ENCODE measurements at places on chromosomes 6 and 20. TPM values are rescaled to one million over a fixed set of nuclear protein-coding genes. Genes with fewer than 3 reads are reported as not detected.

DNA sequence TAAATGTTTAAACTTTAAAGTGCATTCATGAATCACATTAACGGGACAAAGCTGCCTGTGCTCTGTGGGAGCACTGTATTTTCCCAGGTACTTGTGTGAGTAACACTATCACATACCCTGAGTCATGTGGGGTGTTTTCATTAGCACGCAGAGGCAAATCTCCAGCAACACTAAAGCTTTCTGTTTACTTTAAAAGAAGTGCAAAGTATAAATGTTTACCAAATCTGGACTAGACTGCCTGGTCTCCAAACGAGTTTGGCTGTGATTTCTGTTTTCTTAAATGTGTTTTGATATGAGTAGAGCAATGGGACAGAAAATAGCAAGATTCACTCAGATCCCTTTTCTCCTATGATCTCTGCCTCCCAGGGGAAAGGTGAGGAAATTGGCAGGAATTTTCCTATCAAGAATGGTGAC, 28.8 kb upstream of the RIPPLY2 start:
- DNase-seq: no peak

DNA sequence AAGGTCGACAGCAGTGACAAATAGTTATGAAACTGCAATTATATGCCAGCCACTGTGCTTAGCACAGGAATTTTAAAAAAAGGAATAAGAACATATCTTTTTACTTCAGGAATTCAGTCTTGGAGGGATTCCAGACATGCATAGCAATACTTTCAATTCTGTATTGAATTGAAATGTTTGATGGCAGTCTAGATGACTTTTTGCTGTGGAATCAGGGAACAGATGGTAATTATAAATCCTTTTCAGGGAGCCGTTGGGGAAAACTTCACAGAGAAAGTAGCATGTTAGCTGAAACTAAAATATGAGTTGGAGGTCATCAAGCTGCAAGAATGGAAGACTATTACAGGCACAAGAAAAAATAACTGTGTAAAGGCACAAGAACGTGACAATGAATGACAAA, 74.8 kb downstream of the IMPG1 start:
- no peak for DNase-seq

The APOBEC2 gene
- not detected for total RNA-seq

GRCh38 chr20:23367770-23368169, 5.8 kb downstream of the GZF1 start:
- no peak for DNase-seq

DNA sequence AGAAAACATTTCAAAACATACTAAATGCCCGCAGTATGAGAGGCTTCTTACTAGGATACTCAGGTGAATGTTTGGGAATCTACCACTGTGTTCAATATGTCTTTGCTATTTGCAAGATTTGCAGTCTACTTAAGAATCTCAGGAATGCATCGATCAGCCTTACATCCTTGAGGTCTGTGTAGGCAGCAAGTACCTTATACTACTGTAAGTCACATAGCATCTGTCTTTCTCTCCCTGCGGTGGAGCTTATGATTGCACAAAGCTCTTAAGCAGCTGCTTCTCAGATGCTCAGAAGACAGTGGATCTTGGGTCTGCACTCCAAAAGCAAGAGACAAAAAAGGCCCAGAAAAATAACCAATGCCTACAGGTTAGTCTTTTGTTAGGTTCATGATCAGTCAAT, 21.4 kb downstream of the PCSK2 start:
- DNase-seq: peak; percentile 31

DNA sequence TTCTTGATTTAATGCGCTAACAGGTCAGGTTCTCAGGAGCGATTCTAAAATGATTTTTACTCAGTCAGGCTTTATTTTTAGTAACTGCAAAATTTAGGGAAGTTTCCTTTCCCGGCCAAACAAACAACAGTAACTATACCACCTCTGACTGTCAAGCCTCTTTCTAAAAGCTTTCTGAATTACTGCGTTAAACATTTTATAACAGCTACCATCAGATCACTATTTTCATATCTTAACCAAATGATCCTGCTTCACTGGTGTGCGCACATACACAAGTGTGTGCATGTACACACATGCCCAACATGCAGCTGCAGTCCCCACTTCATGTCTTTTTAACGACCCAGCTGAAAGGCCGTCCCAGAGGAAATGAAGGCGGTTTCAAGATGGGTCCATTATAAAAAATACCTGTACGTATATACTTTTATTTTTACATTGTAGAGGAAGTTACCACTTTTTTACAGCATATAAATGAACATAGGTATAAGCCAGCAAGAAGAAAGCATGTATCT, 25.0 kb downstream of the TMEM242 start:
- DNase-seq: no peak

GRCh38 chr6:142938510-142938909, 6.5 kb downstream of the HIVEP2 start:
- DNase-seq: no peak

DNA sequence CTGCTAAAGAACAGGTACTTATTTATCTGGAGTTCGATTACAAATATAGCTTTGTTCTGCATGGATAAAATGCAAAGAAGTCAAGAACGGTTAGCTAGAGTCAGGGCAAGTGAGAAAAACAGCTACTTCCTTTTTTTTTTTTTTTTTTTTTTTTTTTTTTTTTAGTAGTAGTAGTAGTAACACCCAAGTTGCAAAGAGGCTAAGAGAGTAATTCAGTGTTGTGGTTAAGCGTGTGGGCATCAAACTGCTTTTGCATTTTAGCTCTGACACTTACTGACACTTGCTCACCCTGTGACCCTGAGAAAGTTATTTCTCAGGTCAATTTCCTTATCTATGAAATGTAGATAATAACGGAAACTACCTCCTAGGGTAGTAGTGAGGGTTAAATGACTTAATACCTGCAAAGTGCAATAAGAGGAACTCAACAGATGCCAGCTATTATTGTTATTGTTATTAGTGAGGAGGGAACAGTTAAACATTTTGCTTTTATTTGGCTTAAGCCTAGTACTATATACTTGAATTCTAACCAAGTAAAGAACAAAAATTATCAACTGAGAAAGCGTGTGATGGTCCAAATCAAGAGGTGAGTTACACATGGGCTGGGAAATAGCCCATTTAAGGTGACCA, 86.7 kb upstream of the BACH2 start:
- DNase-seq: no peak

The RHAG gene
- not detected for total RNA-seq

The PCSK2 gene
- total RNA-seq: 1.1 TPM

- DNase-seq: no peak
Measured at GRCh38 chr20:23266530-23267398, 83.8 kb upstream of the NXT1 start.

The SEL1L2 gene
- total RNA-seq: not detected

The OR2J3 gene
- total RNA-seq: 0.35 TPM

DNA sequence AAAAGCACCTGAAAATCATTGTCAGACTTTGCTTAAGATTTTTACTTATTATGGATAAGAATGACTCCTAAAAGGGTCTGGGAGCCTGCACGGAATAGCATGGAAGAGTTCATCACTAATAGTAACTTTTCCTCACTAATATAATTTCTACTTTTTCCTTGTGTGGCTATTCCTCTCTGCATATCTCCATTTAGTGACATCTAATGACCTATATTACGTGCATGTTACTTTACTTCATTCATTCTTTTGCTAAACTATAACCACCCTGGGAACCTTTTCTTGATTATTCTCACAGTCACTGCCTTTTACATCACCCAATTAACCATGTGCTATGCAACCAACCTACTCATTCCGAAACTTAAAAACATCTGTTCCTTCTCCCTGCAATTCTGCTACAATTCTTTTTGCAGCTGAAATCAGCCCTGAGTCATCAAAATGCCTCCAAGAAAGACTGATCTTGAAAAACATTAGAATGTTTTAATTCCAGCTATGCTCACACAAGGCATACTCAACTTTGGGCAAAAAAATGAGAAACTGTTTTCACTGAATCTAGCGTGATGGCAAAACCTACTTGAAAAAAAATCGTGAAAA, 313.3 kb downstream of the RNGTT start:
- DNase-seq: no peak

GRCh38 chr20:1334761-1335160, 5.8 kb upstream of the SDCBP2 start:
- peak; percentile 36 for DNase-seq

The VSX1 gene
- total RNA-seq: 0.16 TPM

DNA sequence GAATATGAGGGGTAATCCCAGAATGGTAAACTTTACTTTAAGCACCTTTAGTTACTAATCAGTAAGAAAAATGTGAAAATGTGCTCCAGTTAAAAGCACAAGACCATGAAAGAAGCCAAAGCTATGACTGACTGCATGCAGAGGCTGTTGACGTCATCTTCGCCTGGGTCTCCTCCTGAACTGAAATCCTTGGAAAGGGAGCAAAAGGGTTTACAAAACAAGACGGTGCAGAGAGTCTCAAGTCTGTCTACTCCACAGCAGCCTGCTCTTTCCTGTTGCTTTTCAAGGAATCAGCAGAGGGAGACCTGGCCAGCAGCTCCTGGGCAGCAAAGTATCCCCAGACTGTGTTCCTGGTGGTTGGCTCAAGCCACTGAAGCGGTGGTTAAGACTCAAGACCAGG, 10.2 kb downstream of the FKBP1A start:
- DNase-seq: no peak

The MCCD1 gene
- not detected for total RNA-seq

GRCh38 chr6:93293872-93294271, 125.5 kb downstream of the EPHA7 start:
- DNase-seq: no peak

DNA sequence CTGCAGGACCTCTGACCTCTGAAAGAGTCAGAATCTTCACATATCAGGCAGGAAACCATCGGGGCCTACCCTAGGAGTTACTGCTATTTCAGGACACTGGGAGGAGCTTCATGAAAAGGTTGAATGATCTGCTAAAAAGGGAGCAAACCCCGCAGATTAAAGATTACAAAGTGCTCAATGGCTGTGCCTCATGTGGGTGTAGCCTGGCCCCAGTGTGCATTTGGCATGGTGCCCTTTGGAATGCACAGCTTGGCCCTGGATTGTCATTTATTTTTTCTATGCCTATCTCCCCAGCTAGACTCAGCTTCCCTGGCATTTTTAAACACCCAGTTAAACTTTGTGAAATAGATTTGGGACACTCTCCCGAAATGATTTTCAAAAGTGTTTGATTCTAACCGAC, 368.5 kb upstream of the SPTLC3 start:
- DNase-seq: no peak

DNA sequence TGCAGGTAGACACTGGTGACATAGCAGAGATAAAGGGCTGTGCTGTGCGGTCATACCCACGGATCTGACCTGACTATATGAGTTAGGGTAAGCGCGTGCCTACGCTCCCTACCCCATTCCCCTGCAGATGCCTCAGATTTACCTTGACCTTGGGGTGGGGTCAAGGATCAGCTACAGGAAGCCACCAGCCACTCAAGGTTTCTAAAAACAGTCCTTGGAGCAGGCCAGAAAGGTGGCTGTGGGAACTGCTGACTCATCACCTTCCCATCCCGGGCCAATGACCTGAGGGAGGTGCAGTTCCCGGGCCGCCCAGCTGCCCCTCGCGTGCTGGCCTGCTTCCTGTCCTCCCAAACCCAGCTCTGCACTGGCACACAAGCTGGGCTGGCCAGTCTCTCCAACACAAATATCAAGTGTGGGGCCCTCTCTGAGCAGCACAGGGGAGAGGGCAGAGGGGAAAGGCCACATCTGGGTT, 23.0 kb downstream of the KCNK5 start:
- DNase-seq: peak; percentile 37

The RPRD1B gene
- 14.8 TPM for total RNA-seq

DNA sequence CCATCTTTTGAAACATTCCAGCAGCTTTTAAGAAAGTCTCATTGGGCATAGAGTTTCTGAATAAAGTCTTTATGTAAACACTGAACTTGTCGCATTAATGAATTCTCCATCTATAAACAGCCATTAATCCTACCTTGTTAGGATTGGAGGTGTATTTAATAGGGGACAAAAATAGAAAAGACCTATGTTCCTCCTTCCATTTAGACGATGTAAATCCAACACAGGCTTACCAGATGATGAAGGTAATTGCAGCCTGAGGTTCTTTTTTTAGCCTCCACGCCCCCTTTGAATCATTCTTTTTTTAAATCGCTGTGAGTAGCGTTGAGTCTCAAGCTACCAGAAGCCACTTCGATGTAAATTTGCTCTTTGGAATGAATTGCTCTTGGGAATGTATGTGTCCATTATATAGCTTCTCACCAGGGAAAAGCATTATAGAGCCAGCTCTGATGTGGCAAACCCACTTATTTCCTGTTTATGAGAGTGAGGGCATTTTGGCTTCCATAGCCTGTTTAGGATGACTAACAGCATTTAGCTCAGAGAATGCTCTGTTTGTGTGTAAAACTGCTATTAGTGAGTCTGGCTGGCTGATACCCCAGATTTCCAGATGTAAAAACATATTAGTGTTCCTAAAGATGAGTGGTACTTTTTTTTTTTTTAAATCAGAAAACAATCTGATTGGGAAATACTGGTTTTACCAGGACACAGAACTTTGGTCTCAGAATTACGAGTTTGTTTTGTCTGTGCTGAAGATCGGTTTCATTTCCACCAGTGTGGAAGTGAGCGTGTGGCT, 74.9 kb upstream of the CLDN20 start:
- no peak for DNase-seq

DNA sequence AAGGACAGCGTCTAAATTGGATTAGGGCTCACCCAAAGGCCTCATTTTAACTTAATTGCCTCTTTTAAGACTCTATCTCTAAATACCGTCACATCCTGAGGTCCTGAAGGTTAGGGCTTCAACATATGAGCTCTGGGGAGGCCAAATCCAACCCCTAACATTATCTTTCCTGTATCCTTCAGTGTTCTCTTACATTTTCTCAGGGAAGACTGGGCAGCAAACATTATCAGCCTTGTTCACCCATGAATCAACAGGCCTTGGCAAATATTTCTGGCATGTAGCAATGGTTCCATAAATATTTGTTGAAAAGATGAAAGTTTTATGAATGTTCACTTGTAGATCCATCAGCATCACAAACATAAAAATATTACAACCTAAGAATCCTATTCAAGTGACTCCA, 24.6 kb upstream of the FOXF2 start:
- DNase-seq: no peak

DNA sequence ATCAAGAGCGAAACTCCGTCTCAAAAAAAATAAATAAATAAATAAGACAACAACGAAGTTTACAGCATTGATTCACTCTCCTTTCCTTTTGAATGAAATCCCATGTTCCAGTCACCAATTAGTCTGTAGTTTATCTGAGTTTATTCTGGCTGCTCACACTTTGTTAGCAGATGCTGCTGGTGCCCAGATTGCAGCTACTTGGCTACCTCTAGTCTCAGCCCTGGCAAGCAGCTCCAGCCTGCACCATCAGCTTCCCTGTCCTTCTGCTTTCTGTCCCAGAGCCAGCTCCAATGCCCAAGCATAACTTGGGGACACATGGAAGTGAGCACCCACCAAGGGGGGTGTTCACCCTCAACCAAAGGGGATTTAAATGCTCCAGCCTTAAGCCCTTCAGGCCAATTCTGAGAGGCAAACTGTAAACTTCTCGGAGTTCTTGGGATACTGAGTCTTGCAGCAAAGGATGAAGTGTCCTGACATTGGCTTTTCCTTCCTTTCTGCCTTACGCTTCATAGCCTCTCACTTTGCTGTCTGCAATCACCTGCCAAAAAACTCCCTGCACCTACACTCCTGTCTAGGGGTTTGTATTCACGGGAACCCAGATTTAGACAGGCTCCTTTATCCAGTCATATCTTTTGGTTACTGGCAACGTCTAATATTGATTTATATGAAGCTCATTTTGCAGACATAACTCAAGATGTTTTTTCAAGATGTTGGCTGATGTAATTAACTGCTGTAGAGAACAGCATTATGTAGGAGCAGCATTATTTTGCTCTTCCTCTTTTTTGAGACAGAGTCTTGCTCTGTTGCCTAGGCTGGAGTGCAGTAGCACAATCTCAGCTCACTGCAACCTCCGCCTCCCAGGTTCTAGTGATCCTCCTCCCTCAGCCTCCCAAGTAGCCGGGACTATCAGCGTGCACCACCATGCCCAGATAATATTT, 9.8 kb upstream of the TASP1 start:
- no peak for DNase-seq

The KCNK15 gene
- 0.19 TPM for total RNA-seq

Measured in GM23338 (cell line).